H54 (cell line): ENCODE measurements at places on chromosomes 1 and 21.
A peak's percentile ranks its signal among the peaks of the same experiment; 100 is the strongest.

GRCh38 chr1:169103002-169103401 lies 3.5 kb upstream of the ATP1B1 start:
- DNase-seq: no peak

- DNase-seq: no peak
Observed at GRCh38 chr1:17535300-17535936, 4.1 kb upstream of the ARHGEF10L start.

DNA sequence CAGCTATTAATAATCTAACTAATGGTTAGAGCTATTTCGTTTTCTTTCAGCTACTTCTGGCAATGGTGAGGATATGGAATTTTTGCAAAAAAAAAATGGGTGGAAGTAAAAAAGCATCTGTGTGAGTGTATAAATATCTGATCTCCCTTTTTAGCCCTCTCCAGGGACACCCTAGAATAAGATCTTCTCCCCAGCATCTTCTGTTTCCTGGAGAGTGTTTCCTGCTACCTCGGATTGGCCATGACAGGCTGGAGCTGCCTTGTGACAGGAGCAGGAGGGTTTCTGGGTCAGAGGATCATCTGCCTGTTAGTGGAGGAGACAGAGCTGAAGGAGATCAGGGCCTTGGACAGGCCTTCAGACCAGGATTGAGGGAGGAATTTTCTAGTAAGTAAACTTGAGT lies 23.8 kb downstream of the HSD3B2 start:
- DNase-seq: no peak

- no peak for DNase-seq
Observed at GRCh38 chr1:6117624-6118023, 62.5 kb downstream of the CHD5 start.

DNA sequence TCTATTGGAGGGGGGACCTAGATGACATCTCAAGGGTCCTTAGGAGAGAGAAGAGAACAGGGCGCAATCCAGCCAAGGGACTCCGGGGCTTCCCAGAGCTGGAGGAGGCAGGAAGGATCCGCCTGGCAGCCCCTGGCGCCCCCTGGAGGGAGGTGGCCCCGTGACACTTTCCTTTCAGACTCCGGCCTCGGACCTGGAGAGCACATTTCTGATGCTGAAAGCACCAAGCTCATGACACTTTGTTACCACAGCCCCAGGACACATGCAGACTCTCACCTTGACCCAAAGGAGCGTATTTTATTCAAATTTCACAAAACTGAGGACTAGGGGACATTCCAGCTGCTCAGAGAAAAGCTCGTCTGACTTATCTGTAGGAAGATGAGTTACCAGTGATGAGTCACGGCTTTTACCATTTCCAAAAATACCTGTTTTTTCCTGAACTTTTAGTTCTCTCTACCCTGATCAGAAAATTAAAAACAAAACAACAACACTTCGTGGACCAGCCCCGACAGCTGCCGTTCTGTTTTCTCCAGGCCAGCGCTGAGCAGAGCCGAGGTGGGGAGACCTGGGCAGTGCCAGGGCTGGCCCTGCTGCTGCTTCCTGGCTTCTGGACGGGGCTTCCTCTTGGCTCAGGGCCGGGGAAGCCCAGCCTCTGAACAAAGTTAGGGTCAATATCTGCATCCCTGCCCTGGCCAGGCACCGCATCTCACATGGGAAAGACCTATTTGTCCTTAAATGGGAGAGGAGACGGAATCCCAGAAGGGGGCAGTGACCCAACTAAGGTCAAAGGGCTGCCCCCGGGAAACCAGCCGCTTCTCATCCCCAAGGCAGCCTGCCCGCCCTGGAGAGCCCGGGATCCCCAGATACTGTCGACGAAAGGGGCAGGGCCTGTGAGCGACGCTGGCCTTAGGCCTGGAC lies 21.6 kb upstream of the POFUT2 start:
- DNase-seq: peak; percentile 84

DNA sequence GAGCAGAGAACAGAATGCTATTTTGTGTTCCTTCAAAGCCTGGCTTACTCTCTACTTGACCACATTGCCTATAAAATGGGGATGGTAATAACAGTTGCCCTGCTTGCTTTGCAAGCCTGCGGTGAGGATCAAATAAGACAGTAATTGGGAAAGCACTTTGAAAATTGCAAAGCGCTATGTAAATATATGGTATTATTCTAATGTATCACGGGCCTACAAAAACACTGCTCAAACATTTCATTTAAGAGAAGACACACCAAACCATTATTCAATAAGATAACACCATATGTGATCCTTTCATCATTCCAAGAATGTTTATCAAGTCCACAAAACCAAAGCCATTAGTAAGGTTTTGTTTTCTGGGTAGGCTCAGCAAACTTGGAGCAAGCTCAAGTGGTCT lies 208.4 kb downstream of the ROR1 start:
- DNase-seq: no peak

DNA sequence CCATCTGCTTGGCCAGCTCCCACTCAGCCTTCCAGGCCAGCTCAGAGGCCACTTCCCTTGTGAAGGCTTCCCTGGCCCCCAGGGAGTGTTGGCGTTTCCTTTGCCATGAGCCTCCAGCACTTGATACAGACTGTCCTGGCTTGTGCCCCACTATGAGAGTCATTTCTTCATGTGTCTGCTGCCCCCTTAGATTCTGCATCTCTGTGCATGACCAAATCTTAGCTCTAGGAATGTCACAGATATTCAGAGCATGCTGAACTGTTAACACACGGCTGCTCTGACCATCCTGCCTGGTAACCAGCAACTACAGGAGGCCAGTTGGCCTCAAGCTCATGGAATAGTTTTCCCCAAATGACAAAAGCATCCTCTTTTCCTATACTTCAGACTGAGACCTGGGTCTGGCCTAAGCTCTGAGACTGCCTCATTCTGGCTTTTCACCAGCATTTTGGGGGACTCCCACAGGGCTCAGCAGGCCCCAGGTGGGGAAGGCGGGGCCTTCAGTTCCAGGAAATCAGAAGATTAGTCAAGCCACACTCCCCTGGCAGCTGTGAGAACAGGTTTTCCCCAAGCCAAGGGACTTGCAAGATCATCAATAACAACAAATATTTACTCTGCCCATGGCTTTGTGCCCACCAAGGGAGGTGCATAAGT lies 182.6 kb upstream of the EDN2 start:
- DNase-seq: no peak

DNA sequence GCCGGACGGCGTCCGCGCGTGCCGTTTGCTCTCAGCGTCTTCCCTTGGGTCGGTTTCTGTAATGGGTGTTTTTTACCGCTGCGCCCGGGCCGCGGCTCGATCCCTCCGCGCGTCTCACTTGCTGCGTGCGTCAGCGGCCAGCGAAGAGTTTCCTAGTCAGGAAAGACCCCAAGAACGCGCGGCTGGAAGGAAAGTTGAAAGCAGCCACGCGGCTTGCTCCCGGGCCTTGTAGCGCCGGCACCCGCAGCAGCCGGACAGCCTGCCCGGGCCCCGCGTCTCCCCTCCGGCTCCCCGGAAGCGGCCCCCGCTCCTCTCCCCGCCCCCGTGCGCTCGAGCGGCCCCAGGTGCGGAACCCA lies 159.8 kb downstream of the RUNX1 start:
- DNase-seq: peak; percentile 38

DNA sequence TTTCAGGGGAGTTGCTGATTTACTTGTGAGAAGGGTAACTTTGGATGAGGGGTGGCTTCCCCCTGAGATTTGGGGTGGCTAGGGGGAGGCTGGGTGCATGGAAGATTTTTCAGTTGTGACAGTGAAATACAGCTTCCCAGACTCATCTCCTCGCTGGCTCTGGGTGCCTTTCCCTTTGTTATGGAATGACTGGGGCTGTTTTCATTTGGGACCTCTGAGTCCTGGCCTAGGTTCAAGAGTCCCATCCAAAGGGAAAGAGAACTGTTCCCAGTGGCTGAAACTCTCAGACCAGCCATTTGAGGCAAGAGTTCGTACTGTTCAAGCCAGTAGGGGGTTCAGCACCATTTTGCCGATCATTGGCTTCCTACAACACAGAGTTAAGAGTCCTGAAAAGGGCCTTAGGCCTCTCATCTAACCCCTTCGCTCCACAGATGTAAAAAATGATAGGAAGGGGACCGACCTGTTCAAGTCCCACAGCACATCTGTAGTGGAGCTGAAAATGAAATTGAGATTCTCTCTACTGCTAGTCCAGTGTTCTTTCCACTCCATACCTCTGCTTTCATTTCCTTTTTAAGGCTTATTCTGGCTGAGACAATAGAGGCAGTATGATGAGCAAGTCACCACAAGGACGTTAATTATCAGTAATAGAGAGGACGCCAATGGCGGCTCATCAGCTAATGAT lies 958 bp downstream of the DDR2 start:
- no peak for DNase-seq

DNA sequence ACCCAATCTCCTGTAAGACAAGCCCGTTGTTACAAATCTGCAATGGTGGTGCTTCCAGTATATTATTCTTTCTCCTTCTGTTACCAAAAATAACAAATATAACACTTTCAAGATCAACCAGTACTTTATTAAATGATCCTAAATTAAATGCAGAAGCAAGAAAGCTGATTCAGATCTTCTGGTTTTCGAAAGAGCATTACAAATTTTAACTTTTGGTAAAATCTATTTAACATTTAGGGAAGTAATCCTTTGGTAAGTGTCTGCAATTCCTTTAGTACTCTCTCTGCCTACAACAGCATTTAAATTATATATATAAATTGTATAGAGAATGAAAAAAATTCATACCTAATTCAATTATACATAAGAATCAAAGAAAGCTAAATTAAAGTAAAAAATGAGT lies 198.6 kb upstream of the HMCN1 start:
- DNase-seq: no peak

GRCh38 chr1:210407207-210407886 lies 78.6 kb downstream of the HHAT start:
- peak; percentile 42 for DNase-seq

DNA sequence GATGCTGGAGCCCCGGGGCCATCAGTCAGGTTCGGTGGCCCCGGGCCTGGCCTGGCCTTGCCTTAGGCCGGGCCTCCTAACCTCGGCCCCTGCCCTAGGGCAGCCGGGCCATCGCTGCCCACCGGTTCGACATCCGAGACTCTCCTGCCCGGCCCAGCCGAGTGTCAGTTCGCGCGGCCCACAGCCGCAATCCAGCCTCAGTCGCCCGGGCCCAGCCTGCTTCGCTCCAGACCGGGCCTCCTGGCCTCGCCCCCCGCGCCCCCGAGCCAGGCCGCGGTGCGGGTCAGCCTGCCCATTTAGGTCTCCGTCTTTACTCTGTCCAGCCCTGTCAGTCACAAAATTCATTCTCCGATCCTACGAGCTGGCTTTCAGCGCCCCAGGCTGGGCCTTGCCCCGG lies 777 bp downstream of the LRRC41 start:
- no peak for DNase-seq

DNA sequence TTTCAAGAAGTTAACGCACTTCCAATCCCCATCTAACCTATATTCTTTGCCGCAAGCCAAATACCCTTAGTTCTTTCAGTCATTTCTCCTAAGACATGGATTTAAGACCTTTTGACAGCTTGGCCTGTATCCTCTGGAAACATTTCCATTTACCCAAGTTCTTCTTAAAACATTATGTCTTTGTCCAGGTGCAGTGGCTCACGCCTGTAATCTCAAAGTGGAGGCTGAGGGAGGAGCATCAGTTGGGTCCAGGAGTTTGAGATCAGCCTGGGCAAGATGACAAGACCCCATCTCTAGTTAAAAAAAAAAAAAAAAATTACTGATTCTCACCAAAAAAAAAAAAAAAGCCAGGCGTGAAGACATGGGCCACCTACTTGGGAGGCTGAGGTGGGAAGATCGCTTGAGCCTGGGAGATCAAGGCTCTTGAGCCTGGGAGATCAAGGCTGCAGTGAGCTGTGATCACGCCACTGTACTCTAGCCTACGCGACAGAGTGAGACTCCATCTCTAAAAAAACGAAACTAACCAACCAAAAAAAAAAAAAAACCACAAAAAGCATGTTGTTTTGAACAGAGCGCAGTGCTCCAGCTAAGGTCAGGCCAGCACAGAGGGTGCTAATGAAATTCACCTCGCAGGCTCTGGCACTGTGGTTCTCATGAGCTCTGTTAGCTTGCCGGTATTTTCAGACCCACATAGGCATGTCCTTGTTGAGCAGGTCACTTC lies 36.0 kb downstream of the NUAK2 start:
- DNase-seq: no peak

DNA sequence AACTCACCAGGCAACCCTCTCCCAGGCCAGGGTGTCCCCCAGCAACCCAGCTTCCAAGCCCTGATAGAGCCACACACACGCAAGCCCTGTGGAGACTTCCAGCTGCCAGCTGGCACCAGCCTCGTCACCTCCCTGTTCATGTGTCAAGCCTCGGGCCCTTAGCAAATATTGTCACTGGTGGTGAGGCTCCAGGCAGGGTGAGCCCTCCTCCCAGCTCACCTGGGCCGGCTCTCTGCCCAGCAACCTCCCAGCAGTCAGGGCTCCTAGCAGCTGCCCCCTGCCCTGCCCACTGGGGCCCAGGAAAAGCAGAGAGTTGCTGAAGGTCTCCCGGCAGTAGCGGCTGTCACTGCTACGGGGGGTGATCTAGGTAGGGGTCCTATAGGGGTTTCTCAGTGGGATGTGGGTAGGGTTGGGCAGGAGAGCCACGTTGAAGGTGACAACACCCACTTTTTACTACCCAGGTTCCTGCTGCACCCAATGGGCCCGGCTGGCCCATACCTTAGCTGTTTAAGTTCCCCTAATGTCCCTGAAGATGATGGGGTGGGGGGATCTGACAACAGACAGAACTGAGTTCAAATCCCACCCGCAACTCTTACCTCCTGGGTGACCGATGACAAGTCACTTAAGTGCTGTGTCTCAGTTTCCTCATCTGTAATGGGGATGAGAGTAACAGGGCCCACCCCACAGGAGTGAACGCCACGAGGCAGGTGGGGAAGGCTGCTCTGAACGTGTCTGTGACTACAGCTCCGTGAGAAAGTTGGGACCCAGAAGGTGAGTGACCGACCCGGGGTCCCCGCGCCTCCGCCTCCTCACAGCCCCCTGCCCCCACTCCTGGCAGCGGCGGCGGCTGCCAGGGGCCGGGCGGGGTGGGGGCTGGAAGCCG lies 678 bp downstream of the TTC39A start:
- no peak for DNase-seq

GRCh38 chr21:31521515-31521914 lies 138.0 kb upstream of the SOD1 start:
- no peak for DNase-seq
